ENCODE measurements at places on chromosomes 7 and 10.

GRCh38 chr10:133327651-133328357, 8.9 kb downstream of the CALY start:
- no peak for DNase-seq

- DNase-seq, result no peak
Measured at GRCh38 chr10:93379731-93380575, 102.2 kb downstream of the MYOF start.

DNA sequence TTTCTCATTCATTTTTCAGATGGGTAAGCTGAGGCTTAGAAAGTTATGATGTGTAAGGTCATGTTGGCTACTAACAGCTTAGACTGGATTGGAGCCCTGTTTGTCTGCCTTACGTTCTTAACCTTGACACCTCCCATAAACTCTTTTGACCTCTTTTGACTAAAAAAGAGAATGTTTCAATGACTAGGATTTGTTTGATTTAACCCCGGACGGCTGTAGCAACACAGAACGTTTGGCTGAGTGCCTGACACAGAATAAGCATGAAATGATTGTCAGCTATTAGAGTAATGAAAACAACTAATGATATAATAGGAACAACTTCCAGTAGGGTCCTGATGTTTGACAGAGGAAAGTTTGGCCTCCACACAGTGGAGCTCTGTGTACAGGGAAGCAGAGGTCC, 83.3 kb upstream of the PDZD8 start:
- no peak for DNase-seq

- no peak for DNase-seq
Measured at GRCh38 chr7:1809601-1810258, 139.7 kb downstream of the ELFN1 start.

DNA sequence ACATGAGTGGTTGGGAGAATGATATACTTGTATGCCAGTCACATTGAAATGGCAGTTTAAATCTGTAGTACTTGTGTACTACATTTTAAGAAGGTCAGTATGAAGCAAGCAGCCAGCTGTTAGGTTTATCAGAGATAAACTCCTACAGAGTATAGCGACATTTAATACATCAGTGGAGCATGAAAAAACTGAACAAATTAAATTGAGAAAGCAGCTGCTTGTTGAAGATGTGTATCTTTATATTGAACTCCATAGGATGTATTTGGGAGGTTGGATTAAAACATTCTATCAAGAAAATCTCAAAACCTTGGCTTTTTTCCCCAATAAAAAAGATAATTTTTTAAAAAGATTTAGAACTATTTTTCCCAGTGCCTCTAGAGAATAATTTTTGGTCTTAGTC, 47.8 kb downstream of the PHF14 start:
- no peak for DNase-seq

GRCh38 chr7:127858091-127858914, 172.9 kb downstream of the LRRC4 start:
- DNase-seq, result no peak

Data from naive thymus-derived CD8-positive, alpha-beta T cell (primary cell).